ENCODE measurements at places on chromosomes 1 and 21.
A peak's percentile ranks its signal among the peaks of the same experiment; 100 is the strongest.

DNA sequence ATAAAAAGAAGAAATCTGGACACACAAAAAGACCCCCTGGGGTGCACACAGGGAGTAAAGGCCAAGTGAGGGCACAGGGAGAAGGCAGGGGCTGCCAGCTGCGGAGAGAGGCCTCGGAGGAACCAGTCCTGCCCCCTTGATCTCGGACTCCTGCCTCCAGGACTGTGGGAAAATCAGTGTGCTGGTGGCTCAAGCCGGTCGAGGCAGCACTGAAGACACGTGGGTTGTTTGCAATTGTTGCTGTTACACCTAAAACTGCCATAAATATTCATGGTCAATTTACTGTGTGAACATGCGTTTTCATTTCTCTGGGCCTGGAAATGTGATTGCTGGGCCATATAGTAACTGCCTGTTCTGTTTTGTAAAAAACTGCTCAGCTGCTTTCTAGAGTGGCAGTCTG lies 18.5 kb downstream of the IBA57 start:
- H3K27me3 ChIP-seq, result no peaks in the 10 kb centered on the region
- H3K36me3 ChIP-seq, result no peaks in the 10 kb centered on the region
- peak overlapping the region; percentile 5 for H3K27ac ChIP-seq
- no peaks in the 10 kb centered on the region for H3K4me1 ChIP-seq
- DNase-seq, result no peak

DNA sequence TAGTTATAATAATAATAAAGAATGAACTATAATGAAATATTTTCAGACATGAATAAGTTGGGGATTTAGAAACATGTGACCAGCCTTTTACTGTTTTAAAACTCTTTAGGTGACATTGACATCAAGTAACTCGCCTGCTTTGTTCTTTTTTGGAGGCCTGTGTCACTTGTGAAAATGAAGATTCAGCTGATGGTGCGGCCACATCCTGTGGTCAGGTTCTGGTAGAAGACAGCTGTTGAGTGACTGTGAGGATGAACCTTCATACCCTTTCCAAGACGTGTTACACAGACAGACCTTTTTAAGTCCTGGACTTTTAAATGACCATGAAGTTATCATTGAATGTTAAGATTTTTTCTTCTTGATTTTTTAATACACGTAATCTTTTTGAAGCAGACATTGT lies 10.3 kb downstream of the UTS2 start:
- H3K4me3 ChIP-seq, result no peak overlapping the region
- H3K36me3 ChIP-seq, result peaks cover 27% of the 10 kb centered on the region
- no peaks in the 10 kb centered on the region for H3K27me3 ChIP-seq
- no peak for DNase-seq
- H3K27ac ChIP-seq, result no peak overlapping the region

- H3K36me3 ChIP-seq, result no peaks in the 10 kb centered on the region
- no peak overlapping the region for H3K27ac ChIP-seq
- peaks cover 43% of the 10 kb centered on the region for H3K27me3 ChIP-seq
- H3K4me3 ChIP-seq, result no peak overlapping the region
- peaks cover 10% of the 10 kb centered on the region for H3K4me1 ChIP-seq
These were observed 7.1 kb downstream of the PDZK1IP1 start for GRCh38 chr1:47182676-47183235.

DNA sequence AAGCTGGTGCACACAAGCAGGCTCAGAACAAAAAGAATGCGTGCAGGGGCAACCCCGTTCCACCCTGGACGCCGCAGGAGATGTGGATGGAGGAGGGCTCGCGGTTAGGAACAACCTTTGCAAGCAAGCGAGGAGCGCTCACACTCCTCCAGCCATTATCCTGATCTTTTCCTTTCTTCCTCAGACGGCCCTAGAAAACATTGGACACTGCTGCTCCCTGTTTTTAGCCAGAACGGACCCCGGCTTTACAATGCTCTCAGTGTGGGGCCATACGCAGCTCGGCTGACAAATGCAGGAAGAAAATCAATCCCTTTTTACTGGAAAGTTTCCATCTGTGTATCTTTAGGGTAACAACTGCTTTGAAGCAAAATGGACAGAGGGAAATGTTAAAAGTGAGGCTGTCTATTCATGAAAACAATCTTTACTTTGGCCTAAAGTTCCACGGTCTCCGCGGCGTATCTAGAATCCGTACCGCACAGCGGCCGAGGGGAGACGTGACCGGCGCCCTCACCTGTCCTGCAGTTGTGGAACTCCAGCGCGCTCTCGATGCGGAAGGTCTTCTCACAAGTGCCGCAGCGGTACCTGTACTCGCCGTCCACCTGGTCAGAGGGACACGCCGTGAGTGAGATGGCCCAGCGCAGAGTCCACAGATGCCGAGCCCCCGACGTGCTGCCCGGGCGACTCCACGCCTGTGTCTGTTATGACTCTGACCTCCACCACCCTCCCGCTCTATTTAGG lies 44.0 kb downstream of the PRDM15 start:
- H3K27me3 ChIP-seq, result no peaks in the 10 kb centered on the region
- no peak overlapping the region for H3K4me3 ChIP-seq
- no peaks in the 10 kb centered on the region for H3K4me1 ChIP-seq
- H3K36me3 ChIP-seq, result peaks cover 21% of the 10 kb centered on the region

DNA sequence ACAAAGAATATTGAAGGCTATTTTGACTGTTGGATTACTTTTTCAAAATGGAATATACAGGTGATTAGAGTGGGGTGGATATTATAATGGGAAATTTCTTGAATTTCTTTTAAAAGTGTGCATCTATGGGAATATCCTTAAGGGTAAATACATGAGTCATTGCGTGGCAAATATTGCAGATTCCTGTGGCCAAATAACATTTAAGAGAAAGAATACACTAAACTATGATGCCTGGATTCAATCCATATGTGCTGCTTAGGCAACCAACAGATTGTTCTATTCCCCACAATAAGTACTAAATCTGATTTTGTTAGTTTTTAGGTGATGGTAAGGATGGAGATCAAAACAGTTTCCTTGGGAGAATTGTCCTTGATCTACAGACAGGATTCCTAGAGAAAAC lies 119.5 kb downstream of the HMCN1 start:
- H3K27ac ChIP-seq, result no peak overlapping the region
- H3K4me1 ChIP-seq, result no peaks in the 10 kb centered on the region
- no peak for DNase-seq
- H3K27me3 ChIP-seq, result no peaks in the 10 kb centered on the region
- H3K4me3 ChIP-seq, result no peak overlapping the region
- no peaks in the 10 kb centered on the region for H3K36me3 ChIP-seq

GRCh38 chr1:118421868-118422350 lies 236.9 kb upstream of the SPAG17 start:
- no peak overlapping the region for H3K27ac ChIP-seq
- no peak overlapping the region for H3K4me3 ChIP-seq
- H3K36me3 ChIP-seq, result no peaks in the 10 kb centered on the region

DNA sequence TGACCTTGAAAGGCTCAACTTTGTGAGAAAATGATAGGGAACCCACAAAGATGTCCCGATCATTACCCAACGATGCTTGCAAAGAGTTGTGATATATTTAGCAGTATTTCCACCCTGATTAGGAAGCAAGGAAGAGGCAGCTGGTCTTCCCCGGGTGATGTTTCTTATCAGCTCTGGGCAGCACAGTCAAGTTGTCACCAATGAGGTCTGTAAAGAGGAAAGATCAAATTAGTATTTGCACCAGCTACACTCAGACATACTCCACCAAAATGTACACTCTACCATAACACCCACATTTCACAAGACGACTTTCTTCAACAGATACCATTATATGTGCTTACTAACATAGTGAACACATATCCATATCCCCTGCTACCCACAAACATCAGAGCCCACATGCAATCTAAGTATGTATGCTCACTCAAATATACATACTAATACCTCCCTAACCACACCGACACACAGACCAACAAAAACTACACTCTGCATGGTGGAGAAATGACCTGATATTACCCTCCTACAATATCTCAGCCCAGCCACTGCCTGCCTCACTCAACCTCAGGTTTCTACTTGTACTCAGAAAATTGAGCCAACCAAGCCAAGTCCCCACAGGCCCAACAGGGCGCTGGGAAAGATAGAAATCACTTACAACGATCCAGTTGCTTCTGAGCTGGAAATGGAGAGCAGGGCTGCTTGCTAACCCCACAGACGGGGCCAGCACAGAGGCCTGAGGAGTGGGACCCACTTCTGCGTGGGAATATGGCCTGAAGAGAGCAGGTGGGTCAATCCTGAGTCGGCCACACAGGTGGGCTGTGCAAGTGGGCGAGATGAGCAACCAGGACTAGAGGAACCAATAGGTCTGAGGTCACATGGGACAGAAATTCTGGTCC lies 4.6 kb upstream of the BTG2 start:
- no peaks in the 10 kb centered on the region for H3K36me3 ChIP-seq
- peaks cover 4% of the 10 kb centered on the region for H3K27me3 ChIP-seq
- H3K4me1 ChIP-seq, result peaks cover 33% of the 10 kb centered on the region
- H3K4me3 ChIP-seq, result no peak overlapping the region
- no peak for DNase-seq
- H3K27ac ChIP-seq, result no peak overlapping the region

- H3K27ac ChIP-seq, result no peak overlapping the region
- peaks cover 13% of the 10 kb centered on the region for H3K4me1 ChIP-seq
- no peaks in the 10 kb centered on the region for H3K27me3 ChIP-seq
- DNase-seq, result no peak
These were observed 102.3 kb downstream of the LACTBL1 start for GRCh38 chr1:22870201-22870871.

GRCh38 chr1:109877317-109877771 lies 33.3 kb upstream of the CSF1 start:
- peaks cover 51% of the 10 kb centered on the region for H3K4me1 ChIP-seq
- no peaks in the 10 kb centered on the region for H3K36me3 ChIP-seq
- peak overlapping the region; percentile 22 for H3K4me3 ChIP-seq
- DNase-seq, result no peak

Data from type B pancreatic cell (in vitro differentiated cells).